ENCODE measurements at places on chromosomes 12 and 14. TPM values are rescaled to one million over a fixed set of nuclear protein-coding genes. Genes with fewer than 3 reads are reported as not detected.

Gene KLRK1
- not detected for total RNA-seq

DNA sequence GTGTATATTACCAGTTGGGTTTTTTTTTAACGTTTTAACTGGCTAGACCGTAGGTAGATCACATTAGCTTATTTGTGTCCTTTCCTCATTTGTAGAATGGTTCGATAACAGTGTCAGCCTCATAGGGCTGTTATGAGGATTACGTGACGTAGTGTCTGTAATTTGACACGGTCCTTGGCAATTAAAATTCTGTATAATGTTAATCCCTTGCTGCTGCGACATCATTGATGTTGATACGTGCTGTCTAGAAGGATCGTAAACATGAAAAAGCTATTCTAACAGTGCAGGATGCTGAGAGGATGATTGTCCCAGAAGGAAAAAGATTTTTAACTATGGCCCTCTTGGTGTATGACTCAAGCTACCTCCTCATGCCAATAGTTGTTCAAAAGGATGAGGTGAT is 50.9 kb downstream of the HSP90AA1 start:
- no peak for DNase-seq

DNA sequence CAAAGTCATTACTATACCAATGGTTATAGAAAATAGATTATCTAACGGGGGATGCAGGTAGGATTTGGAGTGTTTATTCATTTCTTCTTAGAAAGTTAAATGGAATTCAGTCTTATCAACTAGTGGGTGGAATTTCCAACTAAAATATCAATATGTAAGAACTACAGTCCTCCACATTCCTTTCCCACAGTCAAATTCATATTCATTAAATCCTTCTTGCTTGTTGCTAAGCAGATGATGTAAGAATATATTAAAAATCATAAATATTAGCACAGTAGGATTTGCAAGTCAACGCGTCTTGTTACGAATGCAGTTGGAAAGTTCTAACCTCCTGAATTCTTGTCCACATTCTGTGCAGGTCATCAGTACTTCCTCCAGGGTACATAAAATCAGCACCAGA is 259.2 kb downstream of the CPNE8 start:
- DNase-seq: no peak

Gene ZNF84
- total RNA-seq: 95.7 TPM

DNA sequence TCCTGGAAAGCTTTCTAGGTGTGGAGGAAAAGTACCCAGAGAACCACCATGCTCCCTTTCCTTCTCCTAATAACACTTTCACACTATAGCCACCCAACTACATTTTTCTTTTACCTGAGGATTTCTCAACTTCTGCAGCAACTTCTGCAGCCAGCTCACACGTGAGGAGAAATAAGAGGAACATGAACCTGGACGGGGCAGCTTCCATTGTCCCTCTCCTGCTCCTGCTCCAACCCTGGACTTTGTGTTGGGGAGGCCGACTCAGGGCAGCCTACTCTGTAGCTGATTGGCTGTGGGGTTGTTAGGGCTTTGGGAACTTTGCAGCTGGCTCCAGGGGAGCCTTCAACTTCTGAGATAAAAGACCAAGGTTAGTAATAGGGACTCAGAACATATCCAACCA is at the start of gene ERP27:
Gene ERP27 (minus strand): TSS at position 237 of the 400 bp plus-strand sequence. CDS start 29 bp downstream, at position 208.
- DNase-seq: no peak

DNA sequence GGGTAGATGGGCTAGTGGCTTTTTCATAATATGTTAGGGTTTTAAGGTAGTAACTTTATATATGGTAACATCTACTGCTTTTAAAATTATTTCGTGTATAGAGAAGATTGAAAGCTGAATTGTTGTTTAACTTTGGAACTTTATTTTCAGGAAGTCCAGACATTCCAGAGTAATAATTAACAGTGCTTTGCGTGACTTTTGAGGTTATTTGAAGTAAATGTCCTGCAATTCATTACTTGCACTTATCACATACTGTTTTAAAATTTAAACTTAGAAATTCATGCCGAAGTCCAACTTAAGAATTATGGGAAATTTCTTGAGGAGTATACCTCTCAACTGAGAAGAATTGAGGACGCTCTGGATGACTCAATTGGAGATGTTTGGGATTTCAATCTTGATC is 3.3 kb downstream of the WASHC4 start:
- no peak for DNase-seq

DNA sequence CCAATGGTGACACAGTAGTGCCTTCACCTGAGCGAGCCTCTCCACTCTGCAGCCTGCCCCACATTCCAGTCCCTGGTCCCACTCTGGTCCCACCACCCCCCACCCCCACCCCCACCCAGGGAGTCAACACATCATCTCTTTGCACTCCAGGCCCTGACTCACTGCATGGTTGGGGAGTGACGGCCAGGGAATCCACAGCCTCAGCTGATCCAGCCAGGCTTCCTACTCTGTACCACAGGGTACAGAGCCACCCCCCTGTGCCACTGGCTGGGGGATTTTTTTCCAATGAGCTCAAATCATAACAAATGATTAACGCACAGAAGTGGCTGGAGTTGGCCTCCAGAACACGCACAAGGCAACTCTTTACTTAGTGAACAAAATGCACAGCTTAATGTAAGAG is 233.7 kb downstream of the NTF3 start:
- no peak for DNase-seq

DNA sequence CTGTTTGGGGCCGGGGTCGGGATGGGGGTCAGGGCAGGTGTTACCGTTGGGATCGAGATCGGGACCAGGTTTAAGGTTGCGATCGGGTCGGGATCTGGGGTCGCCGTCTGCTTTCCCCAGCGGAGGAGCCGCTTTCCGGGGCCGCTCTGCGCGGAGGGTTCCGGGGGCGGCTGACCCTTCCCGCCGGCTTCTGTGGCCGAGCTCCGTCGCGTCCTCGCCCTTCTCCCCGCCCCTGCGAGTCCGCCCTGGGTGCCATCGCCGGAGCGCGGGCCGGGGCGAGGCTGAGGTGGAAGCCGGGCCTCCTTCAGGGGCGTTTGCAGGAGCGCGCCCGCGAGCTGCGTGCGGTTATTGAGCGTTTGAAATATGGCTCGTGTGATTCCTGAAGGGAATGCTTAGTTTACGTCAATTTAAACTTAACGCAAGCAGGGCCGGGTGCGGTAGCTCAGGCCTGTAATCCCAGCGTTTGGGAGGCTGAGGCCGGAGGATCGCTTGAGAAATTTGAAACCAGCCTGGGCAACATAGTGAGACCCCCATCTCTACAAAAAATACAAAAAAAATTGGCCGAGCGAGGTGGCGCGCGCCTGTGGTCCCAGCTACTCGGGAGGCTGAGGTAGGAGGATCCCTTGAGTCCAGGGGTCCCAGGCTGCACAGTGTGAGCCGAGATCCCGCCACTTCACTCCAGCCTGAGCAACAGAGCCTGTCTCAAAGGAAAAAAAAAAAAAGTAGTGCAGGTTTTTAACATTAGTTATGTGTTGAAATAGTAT is 620 bp downstream of the PGAM5 start:
- DNase-seq: no peak

GRCh38 chr12:69987579-69988091 is 162.6 kb downstream of the MYRFL start:
- DNase-seq: peak; percentile 33

Gene KCNA5
- total RNA-seq: 2.7 TPM

- DNase-seq: no peak
These were observed 30.6 kb upstream of the FBXO34 start for GRCh38 chr14:55240526-55241178.

DNA sequence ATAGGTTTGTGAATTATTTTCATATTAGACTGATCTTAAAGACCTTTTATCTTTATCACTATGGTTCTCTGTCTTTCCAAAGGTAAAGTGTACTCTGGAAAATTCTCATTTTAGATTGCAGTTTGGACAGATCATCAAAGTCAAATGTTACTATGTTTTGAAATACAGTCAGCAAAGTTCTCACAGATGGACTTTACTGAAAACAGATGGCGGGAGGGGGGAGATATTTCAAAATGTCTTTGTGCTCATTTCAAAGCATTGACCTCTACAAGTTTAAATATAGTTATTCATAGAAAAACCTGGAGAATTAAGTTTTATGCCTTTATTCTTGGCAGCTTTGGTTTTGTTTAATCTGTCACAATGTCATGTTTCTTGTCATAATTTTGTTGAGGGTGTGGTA is 51.8 kb upstream of the LRTM2 start:
- DNase-seq: no peak

GRCh38 chr12:92432724-92433441 is 269.9 kb upstream of the PLEKHG7 start:
- DNase-seq: no peak

DNA sequence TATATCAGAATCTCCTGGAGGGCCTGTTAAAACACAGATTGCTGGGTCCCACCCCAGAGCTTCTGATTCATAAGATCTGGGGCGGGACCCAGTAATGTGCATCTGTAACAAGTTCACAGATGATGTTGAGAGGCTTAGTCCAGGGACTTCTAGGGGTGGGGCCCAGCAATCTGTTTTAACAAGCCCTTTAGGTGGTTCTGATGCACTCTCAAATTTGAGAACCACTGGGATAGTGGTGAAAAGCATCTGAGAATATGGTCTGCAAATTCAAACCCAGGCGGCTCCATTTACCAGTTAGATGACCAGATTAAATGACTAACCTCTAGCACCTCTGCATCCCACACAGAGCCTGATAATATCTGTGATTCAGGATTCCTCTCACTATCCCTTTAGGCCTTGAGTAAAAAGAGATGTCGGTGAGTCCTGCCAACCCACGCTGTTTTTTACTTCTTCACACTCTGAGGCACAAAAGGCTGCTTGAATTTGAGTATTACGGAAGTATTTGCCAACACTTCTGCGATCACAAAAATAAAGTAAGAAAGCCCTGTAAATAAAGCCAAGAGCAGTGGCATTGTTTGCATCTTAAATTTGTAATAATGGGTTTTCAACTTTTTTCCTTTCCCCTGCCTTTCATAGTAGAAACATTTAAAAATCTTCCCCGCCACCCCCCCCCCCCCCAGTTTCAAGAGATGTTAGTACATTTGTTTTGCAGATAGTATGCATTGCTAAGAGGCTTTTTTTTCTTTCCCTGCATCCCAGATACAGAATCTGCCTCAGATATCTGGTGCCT is 1.8 kb upstream of the FRS2 start:
- DNase-seq: no peak

Gene ORAI1
- total RNA-seq: 10.6 TPM

GRCh38 chr12:65609359-65609771 is 214.9 kb upstream of the HMGA2 start:
- DNase-seq: no peak

Gene KLHL33
- 1.3 TPM for total RNA-seq

Gene ZFHX2
- total RNA-seq: not detected

Gene ACSM4
- not detected for total RNA-seq

- no peak for DNase-seq
These were observed 396.8 kb downstream of the NUAK1 start for GRCh38 chr12:105741786-105742566.

DNA sequence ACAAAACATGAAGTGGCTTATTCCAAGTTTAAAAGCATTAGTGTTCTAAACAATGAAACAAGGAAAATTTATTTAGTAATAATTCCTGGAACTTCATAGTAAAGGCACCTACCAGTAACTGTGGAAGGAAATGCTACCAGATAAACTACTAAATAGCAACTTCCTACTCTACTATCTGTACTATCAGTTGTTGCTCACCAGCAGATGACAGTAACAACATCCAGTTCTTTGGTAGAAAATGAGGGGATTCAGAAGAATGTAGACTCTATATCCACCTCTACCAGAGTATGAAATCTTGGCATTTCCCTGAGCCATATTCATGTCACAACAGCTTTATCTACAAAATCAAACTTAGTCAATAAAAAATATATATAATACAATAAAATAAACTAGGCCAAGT is 3.1 kb downstream of the ENTPD5 start:
- DNase-seq: no peak

DNA sequence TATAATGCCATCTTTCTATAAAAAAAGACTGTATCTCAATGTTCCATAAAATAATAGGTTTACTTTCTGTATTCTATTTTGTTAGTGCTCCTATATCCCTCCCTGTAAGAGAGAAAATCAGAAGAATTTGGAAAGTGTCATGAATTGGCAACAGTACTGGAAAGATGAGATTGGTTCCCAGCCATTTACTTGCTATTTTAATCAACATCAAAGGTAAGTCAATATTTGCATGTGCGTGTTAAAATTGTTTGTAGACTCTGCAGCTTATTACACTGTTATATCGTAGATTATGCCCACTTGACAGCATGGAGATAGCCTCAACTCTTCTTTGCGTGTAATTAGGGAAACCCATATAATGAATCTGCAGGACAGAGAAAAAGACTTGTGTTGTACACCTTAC is 34.0 kb downstream of the KCNMB4 start:
- no peak for DNase-seq

Gene PIWIL1
- not detected for total RNA-seq

Gene INHBC
- total RNA-seq: not detected

- no peak for DNase-seq
These were observed 26.3 kb upstream of the ANO2 start for GRCh38 chr12:5971194-5971850.

Gene SERPINA9
- total RNA-seq: not detected

GRCh38 chr12:20520532-20520931 is 152.2 kb downstream of the PDE3A start:
- no peak for DNase-seq

Gene C12orf50
- total RNA-seq: 7.7 TPM

Gene KRT85
- total RNA-seq: 0.76 TPM

DNA sequence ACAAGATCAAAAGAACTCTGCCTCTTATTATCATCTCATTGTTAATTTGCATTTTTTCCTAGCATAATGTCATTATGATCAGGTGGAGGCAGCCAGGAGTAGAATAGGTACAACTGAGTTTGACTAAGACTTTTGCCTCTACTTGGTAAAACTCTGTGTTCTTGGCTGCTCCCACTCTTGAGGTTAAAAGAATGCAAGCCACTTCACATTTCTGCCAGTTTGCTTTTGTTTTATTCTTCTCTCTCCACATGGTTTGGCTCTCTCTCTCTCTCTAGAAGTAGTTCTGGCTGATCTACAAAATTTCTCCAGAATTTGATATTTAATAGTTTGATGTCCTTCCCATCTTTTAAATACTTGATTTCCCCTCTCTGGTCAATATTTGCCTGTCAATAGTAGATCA is 170.7 kb upstream of the E2F7 start:
- DNase-seq: no peak

Gene RNU4-1
- total RNA-seq: under 0.01 TPM

Gene NANOG
- total RNA-seq: 0.07 TPM

DNA sequence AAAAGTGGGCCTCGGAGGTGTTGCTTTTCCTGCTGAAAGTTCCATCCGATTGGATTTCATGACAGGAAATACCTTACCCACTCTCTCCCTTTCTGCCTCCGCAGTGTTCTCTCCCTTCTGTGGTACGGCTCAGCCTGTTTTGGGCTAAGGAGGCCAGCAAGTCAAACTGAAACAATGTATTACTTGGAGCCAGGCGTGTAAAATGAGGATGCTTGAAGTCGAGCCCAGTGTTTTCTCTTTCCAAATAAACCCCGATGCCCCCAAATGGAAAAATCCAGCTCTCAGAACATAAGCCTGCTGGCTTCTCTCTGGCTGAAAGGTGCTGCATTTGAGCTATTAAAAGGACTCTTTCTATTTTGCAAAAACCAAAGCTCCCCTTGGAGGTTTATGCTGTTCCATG is 124.7 kb downstream of the ZNF664 start:
- DNase-seq: no peak

- DNase-seq: no peak
These were observed 10.5 kb downstream of the GNPNAT1 start for GRCh38 chr14:52780893-52781292.

Gene PZP
- not detected for total RNA-seq

- no peak for DNase-seq
These were observed 11.2 kb upstream of the SERPINA4 start for GRCh38 chr14:94550041-94550440.

- no peak for DNase-seq
These were observed 97.8 kb downstream of the BCL11B start for GRCh38 chr14:99174081-99174769.

GRCh38 chr12:94250130-94250529 is 101.8 kb downstream of the PLXNC1 start:
- DNase-seq: no peak

Measured in uterus (tissue), 4 donors.